ENCODE measurements at places on chromosomes 13 and 19.
A peak's percentile ranks its signal among the peaks of the same experiment; 100 is the strongest.

DNA sequence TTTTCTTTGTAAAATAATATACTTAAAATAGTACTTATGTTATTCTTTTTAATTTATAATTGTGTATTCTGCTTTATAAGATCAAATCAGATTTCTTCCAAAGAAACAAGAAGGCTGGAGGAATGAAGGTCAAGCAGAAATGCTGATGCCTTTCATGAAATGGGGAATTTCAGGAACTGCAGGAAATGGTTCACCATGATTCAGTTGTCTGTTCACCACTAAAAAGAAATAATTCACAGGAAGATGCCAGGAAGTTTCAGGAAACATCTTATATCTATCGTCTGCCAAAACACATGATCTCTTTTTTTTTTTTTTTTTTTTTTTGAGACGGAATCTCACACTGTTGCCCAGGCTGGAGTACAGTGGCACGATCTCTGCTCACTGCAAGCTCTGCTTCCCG lies 15.7 kb upstream of the SCEL start:
- DNase-seq = peak; percentile 41

DNA sequence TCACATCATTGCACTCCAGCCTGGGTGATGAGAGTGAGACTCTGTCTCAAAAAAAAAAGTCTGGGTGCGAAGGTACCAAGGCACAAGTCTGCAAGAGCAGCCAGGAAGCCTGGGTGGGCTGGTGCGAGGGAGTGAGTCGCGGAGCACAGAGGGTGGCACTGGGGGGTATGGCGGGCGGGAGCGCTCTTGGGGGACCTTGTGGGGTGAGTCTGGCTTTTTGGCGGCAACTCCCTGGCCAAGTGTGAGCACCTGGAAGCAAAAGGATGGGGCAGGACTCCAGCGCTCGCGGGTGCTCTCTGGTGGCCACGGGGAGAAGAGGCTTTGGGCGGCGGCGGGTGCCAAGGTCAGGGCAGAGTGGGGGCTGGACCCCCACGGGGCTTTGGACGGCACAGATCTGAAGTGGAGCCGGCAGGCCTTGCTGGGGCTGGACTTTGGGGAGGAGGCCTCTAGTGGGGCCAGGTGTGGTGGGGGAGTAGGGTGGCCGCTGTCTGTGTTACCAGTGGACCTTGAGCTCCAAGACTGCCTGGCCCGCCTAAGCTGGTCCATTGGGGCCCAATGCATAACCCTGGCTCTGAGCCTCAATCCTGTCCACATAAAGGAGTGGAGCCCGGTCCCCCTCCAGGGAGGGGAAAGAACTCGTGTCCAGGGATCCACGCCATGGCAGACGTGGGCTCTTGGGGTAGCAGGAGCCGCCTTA lies 1.6 kb downstream of the P2RY11 start:
- peak; percentile 62 for DNase-seq

DNA sequence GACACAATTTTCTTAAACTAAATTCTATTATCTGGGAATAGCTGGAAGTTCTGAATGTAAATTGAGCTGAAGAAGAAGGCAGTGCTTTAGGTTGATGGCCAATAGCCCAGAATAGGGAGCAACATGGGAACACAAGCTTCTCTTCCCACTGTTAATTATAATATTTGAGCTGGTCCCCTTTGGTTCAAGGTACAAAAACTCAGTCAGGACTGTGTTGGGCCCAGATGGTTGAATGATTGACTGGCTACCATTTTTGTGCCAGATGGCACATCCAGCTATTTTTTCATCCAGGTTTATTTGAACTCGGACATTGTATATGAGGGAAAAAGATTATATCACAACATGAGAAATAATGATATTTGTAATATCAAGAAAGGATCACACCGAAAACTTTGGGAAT lies 458.9 kb downstream of the SLITRK1 start:
- no peak for DNase-seq

DNA sequence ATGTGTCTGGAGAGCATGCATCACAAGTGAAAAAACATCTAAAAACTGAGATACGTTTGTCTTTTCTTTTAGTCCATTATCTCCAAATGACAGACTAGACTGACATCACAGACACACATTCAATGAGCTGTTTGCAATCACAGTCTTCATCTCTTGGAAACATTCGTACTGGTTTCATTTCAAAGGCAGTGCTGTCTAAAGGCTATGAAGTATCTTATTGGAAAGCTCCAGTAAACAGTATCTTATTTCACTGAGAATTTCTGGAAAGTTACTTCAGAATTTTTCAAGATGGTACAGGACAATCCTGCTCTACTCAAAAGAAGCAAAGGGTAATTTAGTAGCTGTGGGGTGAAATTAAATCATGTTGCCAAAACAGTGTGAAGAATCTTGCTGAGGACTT lies 53.5 kb upstream of the TNFRSF19 start:
- no peak for DNase-seq

DNA sequence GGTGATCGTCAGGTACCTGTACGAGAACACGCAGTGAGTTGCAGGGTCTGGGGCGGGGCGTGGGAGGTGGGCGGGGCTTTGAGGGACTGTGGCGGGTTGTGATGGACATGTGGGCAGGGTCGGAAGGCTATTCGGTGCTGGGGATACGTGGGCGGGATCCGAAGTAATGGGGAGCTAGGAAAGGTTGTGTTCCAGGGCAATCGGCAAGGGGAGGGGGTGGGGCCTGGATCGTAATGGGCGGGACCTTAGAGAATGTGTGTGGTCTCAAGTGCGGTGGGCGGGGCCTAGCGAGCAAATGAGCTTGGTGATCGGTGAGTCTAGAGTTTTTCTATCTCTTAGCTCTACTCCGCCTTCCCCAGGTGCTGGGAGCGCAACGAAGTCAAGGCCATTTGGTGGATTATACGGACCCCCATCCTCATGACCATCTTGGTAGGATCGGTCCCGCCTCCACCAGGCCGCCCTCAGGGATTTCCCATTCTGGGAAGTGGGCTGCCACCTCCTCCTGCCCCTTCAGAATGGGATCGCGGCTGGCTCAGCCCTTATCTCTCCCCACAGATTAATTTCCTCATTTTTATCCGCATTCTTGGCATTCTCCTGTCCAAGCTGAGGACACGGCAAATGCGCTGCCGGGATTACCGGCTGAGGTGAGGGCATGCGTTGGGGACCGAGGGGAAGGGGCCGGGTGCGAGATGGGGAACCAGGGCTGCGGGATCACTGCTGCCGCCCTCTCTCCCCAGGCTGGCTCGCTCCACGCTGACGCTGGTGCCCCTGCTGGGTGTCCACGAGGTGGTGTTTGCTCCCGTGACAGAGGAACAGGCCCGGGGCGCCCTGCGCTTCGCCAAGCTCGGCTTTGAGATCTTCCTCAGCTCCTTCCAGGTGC lies 9.6 kb downstream of the GIPR start:
- peak; percentile 99 for DNase-seq

- no peak for DNase-seq
Observed at GRCh38 chr13:103844471-103844870, 778.3 kb upstream of the SLC10A2 start.

GRCh38 chr13:28012896-28013295 lies 24.4 kb upstream of the URAD start:
- peak; percentile 28 for DNase-seq

- DNase-seq = peak; percentile 52
Observed at GRCh38 chr13:84446972-84447639, 564.8 kb upstream of the SLITRK1 start.

- no peak for DNase-seq
Observed at GRCh38 chr13:97743938-97744337, 209.5 kb upstream of the IPO5 start.

GRCh38 chr13:113884821-113885220 lies 20.9 kb upstream of the GAS6 start:
- no peak for DNase-seq

DNA sequence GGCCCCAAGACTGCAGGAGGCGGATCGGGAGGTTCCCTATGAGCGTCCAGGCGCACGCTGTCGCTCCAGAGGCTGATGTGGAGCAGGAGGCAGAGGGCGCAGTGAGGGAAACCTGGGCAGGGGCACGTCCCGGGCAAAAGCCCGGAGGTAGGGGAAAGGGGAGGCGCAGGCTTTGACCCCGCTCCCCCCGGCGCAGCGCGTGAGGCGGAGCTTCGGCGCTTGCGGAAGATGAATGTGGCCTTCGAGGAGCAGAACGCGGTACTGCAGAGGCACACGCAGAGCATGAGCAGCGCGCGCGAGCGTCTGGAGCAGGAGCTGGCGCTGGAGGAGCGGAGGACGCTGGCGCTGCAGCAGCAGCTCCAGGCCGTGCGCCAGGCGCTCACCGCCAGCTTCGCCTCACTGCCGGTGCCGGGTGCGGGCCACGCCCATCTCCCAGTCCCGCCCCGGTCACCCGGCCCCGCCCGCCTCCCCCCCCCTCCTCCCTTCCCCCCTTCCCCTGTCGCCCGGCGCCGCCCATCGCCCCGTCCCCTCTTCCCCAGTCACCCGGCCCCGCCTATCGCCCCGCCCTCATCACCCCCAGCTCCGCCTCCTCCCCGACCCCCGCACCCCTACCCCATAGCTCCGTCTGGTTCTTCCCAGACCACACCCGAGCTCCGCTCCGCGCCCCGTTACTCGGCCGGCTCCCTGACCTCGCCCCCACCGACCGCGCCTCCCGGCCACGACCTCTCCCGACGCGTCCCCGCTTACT lies 4.1 kb downstream of the HMG20B start:
- DNase-seq = peak; percentile 36

DNA sequence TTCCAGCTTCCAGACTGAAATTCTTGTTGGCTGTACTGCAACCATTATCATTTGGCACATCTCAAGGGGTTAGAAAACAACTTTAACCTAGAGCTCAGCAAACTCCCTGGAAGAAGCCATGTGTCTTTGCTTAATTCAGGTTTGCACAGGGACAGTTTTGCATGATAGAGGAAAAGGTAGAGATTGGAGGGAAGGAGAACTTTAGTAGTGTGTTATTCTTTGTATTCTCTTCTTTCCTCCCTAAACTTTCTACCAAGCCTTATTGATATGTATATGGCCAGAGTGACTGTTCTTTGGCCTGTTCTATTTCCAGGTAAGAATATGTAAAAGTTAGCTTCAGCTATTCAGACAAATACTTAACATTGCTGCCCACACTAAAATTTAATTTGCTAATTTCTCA lies 53.1 kb downstream of the UGGT2 start:
- DNase-seq = no peak

DNA sequence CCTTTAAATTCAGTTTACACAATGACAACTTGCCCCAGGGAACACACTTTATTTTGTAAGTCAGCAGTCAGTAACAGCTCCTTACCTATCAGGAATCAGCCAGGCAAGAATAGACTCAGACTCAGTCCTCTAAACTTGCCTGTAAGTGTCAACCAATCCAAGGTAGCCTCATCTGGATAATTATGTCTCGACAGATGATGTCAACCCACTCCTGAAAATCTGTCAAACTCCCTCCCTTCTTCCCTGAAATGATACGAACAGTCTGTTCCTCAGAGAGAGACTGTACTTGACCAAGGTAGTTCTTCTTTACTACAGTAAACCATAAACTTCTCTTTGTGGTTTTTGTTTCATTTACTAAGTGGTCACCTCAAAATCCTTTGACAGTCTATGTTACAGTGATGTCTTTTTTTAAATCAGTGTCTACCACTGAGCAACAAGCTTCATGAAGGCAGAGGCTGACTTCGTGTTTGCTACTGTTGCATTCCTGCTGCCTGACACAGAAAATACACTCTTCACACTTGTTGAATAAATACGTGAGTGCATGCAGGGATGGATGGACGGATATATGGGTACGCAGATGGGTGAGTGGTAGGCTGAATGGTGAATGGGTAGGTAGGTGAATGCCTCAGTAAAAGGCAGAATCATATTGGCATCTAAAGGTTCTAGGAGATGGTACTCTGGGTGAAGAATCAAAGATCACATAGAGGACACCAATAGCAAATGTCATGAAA lies 17.5 kb upstream of the FREM2 start:
- DNase-seq = no peak

DNA sequence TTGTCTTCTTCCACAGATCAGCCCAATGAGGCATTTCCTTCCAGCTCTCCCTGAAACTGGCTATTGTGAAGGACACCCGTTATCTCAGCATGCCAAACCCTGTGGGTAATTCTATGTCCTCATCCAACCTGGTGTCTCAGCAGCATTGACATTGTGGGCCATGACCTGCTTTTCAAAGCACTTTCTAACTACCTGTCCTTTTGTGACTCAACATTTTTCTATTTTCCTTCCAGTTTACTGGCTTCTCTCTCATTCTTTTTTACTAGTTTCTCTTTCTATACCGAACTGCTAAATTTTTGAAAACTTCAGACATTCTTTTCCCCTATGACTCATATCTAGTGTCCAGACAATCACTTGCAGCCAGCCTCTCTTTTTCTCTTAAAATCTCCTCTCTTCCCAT lies 136.4 kb upstream of the HTR2A start:
- DNase-seq = peak; percentile 26

DNA sequence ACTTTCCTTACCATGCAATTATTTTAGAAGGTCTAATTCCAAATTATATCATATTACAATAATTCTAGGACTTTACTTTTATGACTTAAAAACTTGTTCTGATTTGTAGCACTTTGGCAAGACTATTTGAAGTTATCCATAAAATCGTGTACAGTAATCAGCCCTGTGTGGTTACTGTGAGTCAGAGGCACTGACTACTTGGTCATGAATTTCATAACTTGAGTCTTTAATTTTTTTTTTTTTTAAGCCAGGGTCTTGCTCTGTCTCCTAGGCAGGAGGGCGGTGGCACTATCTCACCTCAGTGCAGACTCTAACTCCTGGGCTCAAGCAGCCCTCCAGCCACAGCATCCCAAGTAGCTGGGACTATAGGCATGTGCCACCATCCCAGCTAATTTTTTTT lies 1319.2 kb upstream of the SLC10A2 start:
- peak; percentile 80 for DNase-seq

DNA sequence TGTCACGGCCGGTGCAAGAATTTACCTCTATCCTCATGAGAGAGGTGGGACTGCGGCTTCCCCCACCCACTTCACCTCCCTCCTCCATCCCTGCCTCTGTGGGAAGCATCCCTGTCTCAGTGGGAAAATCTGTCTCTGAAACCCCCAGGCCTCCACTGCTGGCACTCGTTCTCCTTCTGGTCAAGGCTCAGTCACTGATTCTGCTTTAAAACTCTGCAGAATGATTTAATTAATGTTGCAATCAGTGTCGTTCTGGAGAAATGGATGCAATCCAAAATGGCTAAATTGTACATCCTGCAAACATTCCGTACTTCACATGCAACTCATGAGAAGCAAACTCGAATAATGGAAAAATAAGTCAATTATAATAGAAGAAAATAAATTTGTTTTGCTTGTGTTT lies 5.6 kb downstream of the RASL11A start:
- no peak for DNase-seq

DNA sequence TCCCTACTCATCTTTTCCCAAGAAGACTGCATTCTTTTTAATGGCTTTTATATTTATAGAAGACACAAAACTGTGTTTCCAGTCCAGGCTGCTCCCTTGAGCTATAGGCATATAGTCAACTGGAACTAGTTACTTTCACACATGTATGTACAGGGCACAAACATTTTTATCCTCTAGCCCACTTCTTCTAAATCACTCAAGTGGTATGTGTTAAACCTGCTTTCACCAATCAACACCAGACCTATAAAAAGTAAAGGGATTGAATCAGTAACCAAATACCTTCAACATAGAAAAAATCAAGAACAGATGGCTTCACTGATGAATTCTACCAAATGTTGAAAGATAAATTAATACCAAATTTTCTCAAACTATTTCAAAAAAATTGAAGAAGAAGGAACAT lies 584.2 kb upstream of the SLITRK1 start:
- DNase-seq = no peak
